ENCODE measurements at places on chromosomes 11 and 22.

- DNase-seq, result no peak
Measured at GRCh38 chr11:88522624-88523385, 185.3 kb upstream of the CTSC start.

GRCh38 chr11:119865661-119866156, 136.7 kb upstream of the NECTIN1 start:
- no peak for DNase-seq

DNA sequence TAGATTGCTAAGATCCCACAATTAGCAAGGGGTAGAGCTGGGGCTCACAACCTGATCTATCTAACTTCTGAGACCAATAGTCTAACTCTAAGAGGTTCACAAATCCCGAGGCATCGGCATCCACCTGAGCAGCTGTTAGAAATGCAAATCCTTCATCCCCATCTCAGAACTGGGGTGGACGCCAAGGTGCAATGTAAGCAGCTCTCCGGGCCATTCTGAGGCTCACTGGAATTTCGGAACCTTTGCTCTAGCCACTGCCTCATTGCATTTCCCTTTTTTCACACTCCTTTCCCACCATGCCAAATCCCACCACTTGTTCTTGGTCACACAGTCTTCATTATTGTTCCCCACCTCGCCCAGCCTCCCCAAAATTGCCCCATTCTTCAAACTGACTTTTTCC, 29.8 kb downstream of the MAML2 start:
- DNase-seq, result no peak

GRCh38 chr11:87181143-87181542, 143.4 kb downstream of the TMEM135 start:
- no peak for DNase-seq
